Activated B cell treated with CpG ODN at 0.5 μM for 24 hours (primary cell): ENCODE measurements at places on chromosomes 7 and 10. TPM values are rescaled to one million over a fixed set of nuclear protein-coding genes. Genes with fewer than 3 reads are reported as not detected.
A peak's percentile ranks its signal among the peaks of the same experiment; 100 is the strongest.

- DNase-seq = no peak
Observed at GRCh38 chr10:31683682-31684081, 244.9 kb downstream of the ARHGAP12 start.

- no peak for DNase-seq
Observed at GRCh38 chr7:52135403-52135802, 818.8 kb upstream of the COBL start.

DNA sequence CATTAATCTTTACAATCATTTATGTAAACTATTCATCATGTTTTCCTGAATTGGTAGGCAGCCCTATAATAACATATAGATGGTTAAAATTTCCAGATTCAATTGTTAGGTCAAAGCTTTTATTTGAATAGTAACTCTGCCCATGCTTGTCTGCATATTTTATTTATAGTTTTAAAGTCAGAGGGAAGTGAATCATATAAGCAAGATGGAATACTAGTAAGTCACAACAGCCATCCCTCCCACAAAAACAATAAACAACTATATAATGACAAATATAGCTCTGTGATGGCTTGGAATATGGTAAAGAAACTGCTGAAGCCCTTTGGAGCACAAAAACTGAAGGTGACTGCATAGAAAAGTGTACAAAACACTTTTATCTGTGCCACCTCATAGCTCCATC lies 156.3 kb upstream of the TMEM106B start:
- DNase-seq = no peak

DNA sequence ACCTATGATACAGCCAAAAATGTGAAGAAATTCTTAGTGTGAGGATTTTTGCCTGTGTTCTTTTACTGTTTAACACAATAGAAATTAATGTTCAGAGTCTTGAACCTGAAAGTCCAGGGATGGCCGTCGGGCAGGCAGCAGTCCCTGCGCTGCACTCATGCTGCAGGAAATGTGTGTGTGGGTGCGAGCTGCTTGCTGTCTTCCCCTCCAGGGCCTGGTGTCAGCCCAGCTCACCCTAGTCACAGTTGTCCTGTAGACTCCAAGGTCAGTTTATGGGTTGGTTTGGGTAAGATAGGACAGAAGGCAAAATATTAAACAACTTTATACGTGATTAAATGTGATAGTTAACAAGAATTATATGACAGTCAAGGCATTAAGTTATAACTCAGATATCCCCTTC lies 78.7 kb downstream of the DYNC2I1 start:
- no peak for DNase-seq

DNA sequence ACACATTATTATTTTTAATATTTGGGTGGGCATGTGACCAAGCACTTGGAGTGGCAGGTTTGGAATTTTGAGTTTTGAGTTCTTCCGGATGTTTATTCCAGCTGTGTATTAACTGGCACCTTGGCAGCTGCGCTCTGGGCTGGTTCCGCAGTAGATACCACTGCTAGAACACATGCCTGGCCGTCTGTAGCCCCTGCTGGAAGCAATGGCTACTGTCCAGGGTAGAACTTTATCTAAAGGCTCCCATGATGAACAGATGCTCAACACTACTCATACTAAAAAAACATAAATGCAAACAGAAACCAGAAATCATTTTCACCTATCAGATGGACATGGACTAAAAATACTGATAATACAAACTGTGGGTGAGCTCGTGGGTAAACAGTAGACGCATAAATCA lies 19.4 kb upstream of the SH3PXD2A start:
- no peak for DNase-seq

GRCh38 chr7:141418066-141418465 lies 133.1 kb upstream of the AGK start:
- DNase-seq = no peak

- DNase-seq = no peak
Observed at GRCh38 chr7:122544463-122544862, 154.5 kb downstream of the RNF133 start.

DNA sequence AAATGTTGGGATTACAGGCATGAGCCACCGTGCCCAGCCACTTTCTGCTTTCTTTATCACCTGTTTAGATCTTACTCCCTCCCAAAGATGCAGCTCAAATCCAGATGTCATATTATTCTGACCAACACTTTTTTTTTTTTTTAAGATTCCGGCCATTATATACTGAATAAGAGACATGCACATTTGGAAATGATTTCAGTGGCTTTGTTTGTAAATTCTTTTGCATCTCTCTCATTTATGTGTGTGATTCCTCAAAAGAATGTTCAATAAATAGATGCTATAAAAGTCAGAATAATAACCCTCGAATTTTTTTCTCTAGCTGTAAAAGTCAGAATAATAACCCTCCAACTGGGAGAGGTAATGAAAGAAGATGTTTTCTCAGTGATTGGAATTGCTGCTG lies 25.4 kb downstream of the HECW1 start:
- DNase-seq = no peak

DNA sequence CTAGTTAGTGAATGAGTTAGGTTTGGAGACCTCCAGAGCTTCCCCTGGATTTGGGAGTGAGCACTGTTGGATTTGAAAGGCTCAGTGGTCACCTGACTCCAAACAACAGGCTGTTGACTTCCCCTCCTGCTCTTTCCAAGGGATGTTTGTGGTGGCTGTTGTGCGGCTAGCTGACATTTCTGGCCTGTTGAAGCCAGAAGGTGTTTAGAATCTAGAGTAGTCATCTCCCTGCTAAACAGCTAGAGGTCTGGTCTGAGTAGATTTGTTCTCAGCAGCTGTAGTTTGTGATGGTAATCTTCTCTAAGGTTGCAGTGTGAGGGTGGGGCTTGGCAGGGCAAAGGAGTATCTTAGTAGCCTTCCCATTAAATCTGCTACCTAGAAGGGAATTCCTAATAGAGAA lies 30.1 kb downstream of the BPGM start:
- DNase-seq = no peak

GRCh38 chr7:86407291-86407690 lies 236.4 kb upstream of the GRM3 start:
- no peak for DNase-seq

DNA sequence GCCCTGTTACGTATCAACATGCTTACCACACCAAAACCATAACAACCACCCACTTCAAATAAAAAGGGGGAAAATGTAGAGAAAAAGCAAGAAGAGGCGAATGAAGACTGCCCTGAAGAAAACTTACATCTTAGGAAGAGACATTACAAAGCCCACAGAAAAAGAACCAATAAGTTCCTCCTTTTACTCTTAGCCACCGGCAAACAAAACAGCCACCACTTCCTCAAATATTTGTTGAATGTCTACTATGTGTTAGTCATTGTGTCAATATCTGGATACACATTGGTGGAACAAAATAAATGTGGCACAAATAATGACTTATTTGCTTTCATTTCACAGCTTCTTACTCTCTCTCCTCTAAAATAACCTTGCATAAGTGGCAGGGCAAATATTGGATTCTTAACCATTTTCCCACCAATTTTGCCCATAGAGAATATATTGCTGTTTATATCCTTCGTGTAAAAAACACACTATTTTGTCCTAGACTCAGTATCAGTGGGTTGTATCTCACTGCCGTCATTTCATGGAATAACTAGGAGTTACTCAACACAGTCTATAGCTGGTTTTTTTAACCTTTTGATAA lies 106.8 kb downstream of the ANK3 start:
- no peak for DNase-seq

DNA sequence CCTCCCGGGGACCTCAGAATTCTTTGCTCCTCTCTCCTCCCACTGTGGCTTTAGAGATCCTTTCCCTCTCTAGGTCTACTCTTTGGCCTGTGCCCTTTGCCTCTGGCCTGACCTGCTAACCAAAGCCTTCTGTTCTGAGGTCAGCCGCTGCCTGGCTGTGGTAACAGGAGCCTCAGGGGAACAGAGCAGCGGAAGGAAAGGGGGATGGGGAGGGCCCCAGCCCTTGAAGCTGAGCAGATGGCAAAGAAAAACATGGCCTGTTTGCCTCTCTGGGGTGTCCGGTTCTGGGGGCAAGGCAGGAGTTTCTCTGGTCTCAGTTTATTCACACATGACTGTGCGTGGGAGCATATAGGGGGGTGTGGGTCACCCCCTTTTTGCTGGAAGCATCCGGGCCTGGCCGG lies 28.2 kb downstream of the COL26A1 start:
- DNase-seq = peak; percentile 41

DNA sequence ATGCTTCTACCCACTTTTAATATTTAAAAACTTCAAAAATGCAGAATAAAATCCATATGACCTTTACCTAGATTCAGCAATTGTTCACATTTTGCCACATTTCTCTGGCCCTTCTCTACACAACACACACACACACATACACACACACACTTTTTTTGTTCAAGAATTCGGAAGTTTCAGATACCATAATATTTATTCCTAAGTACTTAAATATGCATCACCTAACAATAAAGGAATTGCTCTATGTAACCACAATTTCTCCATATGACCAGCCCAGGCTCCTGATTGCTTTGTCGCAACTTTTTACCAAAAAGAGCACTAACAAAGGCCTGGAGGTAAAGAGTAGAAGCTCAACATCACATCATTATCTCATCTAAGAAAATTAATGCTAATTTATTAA lies 106.6 kb downstream of the FAS start:
- DNase-seq = no peak

- DNase-seq = no peak
Observed at GRCh38 chr7:39453743-39454355, 112.4 kb upstream of the YAE1 start.

DNA sequence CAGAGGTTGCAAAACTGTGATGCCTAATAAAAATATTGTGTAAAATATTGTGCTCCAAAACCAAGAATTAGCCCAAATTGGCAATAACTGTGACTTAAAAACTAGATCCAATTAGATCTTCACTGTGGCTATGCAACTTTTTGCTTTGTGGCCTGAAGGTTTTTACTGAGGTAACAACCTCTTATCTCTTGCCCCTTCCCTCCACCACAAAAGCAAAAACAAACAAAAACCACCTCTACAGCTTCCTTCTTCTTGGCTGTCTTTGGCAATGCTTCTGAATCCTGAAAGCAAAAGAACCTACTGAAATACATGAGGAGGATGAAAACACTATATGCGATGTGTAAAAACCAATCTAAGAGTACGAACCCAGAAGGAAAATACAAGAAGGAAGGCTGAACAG lies 226.7 kb upstream of the MBL2 start:
- no peak for DNase-seq

- no peak for DNase-seq
Observed at GRCh38 chr7:156998988-156999957, 11.2 kb downstream of the MNX1 start.

DNA sequence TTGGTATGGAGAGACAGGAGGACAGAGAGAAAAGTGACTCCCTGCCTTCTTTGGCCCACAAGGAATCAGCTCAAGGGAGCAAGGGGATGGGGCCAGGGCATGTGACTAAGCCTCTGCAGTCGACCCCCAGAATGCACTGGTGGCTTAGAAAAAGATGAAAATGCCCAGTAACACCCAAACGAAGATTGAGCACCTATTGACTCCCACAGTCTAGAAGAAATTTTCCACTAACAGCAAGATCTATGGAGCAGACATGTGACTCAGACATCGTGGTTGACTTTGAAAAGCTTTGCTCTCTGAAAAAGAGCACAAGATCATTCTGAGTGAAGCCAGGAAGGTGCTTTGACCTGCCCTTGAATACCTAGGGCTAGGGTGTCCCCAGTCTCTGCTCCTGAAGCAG lies 586.0 kb downstream of the CALN1 start:
- DNase-seq = no peak

- no peak for DNase-seq
Observed at GRCh38 chr7:55303220-55303619, 61.9 kb upstream of the LANCL2 start.

DNA sequence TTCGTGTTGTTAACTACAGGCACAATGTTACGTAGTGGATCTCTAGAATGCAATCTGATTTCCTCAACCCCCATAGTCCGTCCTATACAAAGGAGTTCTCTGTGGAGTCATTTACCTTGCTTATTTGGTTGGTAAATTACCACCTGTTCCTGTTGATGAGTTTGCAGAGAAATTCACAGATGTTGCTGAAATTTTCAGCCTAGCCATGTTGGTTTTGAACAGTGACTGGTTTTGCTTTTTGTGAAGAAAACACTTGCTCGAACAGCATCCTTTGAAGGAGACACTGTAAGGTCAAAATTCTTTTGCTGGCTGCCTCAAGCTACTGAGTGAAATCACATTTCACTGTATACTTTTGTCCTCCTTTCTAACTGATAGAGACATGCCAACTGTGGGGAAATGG lies 15.4 kb upstream of the PRKCQ start:
- no peak for DNase-seq

DNA sequence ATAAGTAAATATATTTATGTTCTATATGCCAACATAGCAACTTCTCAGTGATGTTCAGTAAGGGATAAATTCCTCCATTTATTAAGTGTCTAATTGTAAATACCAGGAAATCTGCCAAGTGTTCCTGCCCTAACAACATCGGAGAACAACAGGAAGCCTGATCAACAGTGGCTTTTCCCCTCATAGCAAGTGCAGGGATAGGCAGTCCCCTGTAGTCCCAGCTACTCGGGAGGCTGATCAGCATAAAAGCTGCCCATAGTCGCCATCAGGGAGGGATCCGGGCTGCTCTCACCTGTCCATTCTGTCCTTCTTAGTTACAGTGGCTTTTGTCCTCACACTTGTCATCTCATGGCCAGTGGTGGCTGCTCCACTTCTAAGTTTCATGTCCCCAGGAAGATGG lies 141.3 kb downstream of the IDE start:
- DNase-seq = no peak

GRCh38 chr7:115980159-115980558 lies 50.4 kb downstream of the TFEC start:
- DNase-seq = no peak

GDF2 gene
- total RNA-seq = not detected in 2 replicates

GRID2IP gene
- total RNA-seq = 0.93 and 1.3 TPM in 2 replicates

SPACDR gene
- 2.3 and 2.7 TPM in 2 replicates for total RNA-seq

FRAT1 gene
- total RNA-seq = 6.9 TPM in 2 replicates

CACNB2 gene
- not detected in 2 replicates for total RNA-seq

MASTL gene
- 11.2 and 12.4 TPM in 2 replicates for total RNA-seq

SKIDA1 gene
- total RNA-seq = 0.60 TPM in 1 of 2 replicates, not detected in the other

SYCE1 gene
- 0.17 TPM in 1 of 2 replicates, not detected in the other for total RNA-seq

DUSP5 gene
- 26.1 and 28.6 TPM in 2 replicates for total RNA-seq

SLC26A4 gene
- total RNA-seq = 0.05 and 0.13 TPM in 2 replicates

SAMD9L gene
- 34.1 and 43.3 TPM in 2 replicates for total RNA-seq

ANKRD2 gene
- not detected in 2 replicates for total RNA-seq

WDFY4 gene
- 480 and 488 TPM in 2 replicates for total RNA-seq

ODAD2 gene
- total RNA-seq = not detected in 2 replicates

TMEM196 gene
- not detected in 2 replicates for total RNA-seq

ACSL5 gene
- 50.8 and 53.5 TPM in 2 replicates for total RNA-seq

TCF7L2 gene
- total RNA-seq = 0.71 and 2.2 TPM in 2 replicates

NPTX2 gene
- total RNA-seq = 0.15 TPM in 1 of 2 replicates, not detected in the other

LRRC18 gene
- total RNA-seq = not detected in 2 replicates

ZNF746 gene
- total RNA-seq = 21.0 and 28.4 TPM in 2 replicates
